ENCODE measurements at places on chromosomes 6 and 20.

GRCh38 chr6:168835991-168836390, 395.0 kb downstream of the SMOC2 start:
- no peak for DNase-seq

DNA sequence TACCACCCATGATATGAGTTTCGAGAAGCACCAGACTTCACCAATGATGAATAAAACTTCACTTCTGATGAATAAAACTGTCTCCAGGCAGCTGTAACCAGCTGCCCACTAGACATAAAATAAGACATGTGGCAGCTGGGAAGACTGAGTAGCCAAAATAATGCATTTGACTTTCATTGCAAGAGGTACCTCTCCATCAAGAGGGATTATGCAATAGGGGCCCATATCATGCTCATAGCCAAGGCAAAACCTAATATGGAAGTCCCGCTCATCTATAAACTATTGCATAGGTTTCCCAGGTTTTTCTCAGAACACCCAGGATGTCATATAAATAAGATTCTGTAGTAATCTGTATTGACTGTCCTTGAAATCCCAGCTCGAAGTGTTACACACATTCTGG, 155.5 kb downstream of the SIM1 start:
- no peak for DNase-seq

DNA sequence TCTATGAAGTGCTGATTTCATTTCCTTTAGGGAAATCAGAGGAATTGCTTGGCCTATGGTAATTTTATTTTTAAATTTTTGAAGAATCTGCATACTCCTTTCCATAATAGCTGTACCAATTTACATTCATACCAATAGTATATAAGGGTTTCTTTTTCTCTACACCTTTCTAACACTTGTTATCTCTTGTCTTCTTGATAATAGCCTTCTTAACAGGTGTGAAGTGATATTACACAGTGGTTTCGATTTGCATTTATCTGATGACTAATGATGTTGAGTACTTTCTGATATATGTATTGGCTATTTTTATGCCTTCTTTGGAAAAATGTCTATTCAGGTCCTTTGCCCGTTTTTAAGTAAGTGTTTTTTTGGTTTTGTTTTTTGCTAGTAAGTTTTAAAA, 40.8 kb downstream of the SMAP1 start:
- DNase-seq, result no peak

DNA sequence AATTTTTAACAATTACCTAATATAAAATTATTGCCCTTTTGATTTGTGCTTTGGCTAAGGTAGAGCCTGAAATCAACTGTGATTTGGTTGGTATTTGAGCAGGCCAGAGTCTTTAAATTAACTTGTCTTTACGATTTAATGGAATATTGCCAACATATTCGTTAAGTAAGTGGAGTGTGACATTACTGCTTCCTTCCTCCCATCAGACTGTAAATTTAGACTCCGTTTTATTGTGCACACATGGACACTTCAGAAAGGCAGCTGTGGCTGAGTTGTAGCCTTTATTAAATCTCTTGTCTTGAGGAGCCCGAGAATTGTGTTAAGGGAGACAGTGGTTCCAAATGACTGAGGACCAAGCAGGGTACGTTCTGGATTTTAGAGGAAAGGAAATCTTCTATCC, 57.4 kb downstream of the CAP2 start:
- no peak for DNase-seq
